ENCODE measurements at places on chromosomes 13 and 19.

GRCh38 chr13:106445996-106446395, 89.5 kb downstream of the EFNB2 start:
- DNase-seq = no peak

- no peak for DNase-seq
Observed at GRCh38 chr13:80359778-80360452, 19.0 kb upstream of the SPRY2 start.

DNA sequence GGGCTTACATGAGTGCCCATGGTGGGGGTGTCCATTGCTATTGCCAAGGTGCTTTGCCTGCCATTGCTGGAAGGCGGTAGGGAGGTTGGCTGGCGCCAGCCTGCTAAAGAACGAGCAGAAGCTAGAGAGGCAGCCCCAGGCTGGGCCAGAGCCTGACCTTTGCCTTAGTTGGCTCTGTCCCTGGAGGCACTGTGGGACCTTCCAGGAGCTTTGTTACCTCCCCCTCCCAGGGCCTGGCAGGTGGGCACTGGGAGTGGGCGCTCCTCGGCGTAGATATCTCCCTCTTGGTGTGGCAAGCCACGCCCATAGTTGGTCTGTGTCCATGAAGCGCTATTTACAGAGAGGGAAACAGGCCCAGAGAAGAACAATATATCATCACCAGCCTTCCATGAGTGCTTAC, 2.3 kb upstream of the SLC25A42 start:
- DNase-seq = no peak

GRCh38 chr13:41611385-41611784, 154.0 kb downstream of the RGCC start:
- no peak for DNase-seq

DNA sequence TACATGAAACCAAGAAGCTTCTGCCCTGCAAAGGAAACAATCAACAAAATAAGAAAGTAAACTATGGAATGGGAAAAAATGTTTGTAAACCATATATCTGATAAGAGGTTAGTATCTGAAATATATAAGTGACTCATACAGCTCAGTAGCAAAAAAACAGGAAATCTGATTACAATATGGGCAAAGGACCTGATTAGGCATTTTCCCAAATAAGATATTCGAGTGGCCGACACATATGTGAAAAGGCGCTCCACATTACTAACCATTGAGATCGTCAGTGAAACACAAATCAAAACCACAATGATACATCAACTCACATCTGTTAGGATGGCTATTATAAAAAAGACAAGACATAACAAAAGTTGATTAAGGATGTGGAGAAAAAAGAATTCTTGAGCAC, 2818.6 kb upstream of the PCDH20 start:
- DNase-seq = no peak

DNA sequence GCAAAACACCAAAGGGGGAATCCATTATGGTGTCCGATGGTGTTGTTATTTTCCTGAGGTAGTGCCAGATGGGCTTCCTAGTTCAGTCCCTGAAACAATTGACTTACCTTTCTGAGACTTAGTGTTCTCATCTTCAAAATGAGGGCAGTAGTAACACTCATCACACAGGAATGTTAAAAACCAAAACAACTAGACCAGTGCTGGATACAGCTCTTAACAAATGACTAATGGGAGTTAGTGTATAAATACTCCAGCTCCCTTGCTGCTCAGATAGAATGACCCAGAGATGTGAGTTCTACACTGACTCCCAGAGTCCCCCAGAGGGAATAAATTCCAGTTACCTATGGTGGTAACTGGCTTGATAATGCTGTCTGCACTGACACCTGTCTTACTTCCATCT, 49.9 kb downstream of the MBD3L2B start:
- peak; percentile 63 for DNase-seq

DNA sequence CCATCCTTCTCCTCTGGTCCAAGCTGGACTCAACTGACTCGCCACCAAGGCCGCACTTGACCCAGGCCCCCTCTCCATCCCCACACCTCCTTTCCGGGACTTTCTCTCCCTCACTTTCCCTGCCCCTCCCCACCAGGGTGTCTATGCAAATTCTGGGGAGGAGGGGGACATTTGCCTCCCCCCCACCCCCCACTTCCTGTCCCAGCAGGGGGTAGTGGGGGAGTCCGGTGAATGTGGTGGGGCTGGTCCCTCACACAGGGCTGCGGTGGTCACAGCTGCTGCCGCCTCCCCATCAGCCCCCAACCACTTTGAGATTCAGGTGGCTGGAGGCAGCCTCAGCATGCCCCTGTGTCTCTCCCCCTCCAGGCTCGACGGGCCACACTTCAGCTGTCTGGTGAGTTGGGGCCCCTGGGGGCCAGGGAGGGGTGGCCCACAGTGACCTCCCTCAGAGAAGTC, 870 bp downstream of the SPIB start:
- no peak for DNase-seq

DNA sequence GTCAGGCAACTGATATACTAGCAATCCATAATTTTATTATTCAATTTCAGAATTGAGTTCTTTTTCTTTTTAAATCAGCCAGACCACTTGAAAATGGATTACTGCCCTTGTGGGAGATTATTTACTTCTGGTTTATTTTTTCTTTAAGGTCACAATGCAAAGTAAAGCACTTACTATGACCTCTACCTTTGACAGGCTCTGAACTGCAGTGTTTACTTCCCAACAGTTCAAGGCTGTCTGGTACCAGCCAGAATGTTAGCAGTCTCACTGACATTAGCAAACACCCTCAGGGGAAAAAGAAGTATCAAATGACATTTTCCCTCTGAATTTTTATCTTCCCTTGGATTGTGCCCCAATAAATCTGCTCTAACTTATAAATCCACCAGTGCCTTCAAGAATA, 57.5 kb downstream of the RAP2A start:
- DNase-seq = no peak

DNA sequence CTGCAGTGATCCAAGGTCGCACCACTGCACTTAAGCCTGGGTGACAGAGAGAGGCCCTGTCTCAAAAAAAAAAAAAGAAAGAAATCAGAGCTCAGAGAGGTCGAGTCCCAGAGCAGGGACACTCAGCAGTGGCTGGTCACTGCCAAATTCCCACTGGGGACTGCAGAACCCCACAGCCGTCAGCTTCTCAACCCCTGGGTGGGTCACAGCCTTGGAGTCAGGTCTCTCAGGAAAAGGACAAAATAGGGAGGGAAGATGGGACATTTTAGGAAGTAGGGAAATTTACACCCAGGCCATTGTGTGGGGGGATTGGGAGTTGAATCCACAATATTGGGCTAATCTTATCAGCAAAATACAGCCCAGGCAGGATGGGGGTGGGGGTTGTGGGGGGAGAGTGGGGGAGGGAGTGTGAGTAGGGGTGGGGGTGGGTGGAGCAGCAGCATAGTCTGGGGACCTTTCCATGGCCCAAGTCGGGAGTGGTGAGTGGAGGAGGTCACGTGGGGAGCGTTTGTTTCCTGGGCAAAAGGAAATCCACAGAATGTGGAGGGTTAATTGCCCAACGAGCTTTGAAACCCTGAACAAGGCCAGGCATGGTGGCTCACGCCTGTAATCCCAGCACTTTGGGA, 5.0 kb upstream of the CCDC194 start:
- DNase-seq = no peak

DNA sequence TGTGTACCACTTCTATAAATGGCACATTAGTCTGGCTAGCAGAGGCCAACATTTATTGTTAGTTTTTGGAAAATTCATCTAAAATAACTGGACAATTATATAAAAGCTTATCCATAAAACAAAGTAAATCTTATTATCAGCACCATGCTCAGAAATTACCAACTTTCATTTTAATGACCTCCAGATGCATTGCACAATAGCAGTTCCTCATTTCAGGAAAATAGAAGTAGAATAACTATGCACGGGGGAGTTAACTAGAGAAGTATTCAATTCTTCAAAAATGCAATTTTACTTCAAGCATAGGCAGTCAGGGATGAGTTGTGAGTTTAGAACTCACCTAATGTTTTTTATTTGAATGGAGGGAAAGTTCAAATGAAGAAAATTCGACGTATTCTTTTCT, 1023.5 kb downstream of the PCDH17 start:
- no peak for DNase-seq

- no peak for DNase-seq
Observed at GRCh38 chr19:55014714-55015113, 23.4 kb downstream of the GP6 start.

- DNase-seq = no peak
Observed at GRCh38 chr19:10191347-10191746, 3.4 kb downstream of the DNMT1 start.
